ENCODE measurements at places on chromosomes 12 and 14.

- no peaks in the 10 kb centered on the region for H3K4me1 ChIP-seq
- DNase-seq: no peak
- no peak overlapping the region for H3K27ac ChIP-seq
- H3K4me3 ChIP-seq: no peak overlapping the region
- H3K27me3 ChIP-seq: no peaks in the 10 kb centered on the region
Observed at GRCh38 chr14:27608377-27608776, 1010.5 kb upstream of the NOVA1 start.

DNA sequence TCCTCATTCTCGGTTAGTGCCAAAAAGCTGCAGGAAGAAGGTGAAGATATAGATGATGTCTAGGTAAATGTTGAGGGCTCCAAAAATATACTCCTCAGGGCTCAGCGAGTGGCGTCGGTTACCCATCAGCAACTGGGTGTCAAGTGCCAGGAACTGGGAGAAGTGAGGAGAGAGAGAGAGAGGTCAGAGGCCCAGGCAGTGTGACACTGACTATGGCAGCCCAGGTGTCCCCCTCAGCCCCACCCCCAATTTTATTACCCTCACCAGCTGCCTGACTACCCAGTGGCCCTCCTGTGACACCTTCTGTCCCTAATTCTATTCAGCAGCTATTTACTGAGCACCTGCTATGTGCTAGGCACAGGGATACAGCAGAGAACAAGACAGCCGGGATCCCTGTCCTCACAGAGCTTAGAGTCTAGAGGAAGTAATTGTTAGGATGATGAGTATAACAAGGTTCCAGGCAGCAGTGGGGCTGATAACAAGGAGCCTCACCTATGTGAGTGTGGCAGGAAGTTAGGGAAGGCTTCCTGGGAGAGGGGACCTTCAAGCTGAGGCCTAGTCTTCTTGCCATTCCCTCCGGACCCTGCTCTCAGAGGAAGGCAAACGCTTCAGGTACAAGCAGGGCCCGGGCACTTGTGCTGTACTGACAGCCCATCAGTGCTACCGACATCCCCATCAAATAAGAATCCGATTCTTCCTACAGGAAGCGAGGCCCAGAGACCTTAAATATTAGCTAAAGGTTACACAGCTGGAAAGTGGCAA is 27.8 kb upstream of the BCDIN3D start:
- no peaks in the 10 kb centered on the region for H3K36me3 ChIP-seq
- peaks cover 19% of the 10 kb centered on the region for H3K4me1 ChIP-seq
- H3K27ac ChIP-seq: no peak overlapping the region
- H3K27me3 ChIP-seq: no peaks in the 10 kb centered on the region
- H3K4me3 ChIP-seq: no peak overlapping the region
- DNase-seq: no peak

DNA sequence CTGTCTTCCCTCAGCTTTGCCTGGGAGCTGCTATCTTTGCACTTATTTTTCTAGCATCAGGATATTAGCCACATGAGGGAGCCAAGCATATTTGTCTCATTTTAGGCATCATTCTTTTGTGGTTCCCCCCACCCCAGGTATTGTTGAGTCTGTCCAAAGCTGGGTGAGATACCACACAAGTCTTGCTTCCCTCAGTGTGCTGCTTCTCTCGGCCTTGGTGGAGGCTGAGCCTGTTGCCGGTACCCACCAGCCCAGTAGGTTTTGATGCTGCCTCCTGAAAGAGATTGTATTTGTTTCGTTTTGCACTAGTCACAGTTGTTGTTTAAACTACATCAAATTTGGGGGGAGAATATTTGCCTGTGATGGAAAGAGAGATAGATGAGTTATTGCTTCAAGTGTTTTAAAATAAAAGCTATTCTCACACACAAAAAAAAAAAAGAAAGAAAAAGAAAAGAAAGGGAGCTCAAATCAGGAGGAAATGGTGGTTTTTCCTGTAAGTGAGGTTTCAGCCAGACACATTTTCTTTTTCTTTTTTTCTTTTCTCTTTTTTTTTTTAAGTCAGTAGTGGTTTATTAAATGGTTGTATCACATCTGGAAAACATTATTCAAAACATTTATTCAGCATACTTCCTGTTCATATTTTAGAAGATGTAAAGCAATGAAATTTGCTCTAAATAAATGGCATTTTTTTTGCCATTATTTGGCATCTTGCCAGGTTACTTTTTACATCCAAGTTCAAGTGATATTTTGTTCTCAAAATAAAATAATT is 58.5 kb downstream of the SLC4A8 start:
- H3K27me3 ChIP-seq: no peaks in the 10 kb centered on the region
- H3K4me3 ChIP-seq: no peak overlapping the region
- no peak overlapping the region for H3K27ac ChIP-seq
- no peak for DNase-seq

DNA sequence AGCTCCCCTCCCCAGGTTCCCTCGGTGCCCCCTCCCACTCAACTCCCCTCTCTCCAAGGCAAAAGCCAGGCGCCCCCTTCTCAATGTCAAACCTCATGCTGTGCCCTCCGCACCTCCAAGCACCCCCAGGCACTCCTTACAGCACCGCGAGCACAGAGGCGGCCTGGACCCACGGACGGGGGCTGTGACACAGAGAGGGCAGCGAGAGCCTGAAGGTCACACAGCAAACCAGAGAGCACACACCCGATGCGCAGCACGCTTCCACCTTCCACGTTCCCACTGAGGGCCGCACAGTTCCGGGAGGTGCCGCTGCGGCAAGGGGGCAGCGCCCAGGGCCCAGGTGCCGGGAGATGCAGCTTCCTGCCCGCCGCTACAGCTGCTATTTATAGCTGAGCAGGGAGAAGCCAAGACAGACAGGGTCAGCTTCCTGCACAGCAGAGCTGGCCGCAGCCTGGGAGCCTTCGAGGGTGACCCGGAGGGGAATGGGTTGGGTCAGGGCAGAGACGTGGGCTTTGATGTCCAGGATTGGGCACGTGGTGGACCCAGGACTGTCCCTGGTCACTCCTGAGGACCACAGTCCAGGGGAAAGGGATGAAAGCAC is 12.9 kb downstream of the NCOR2 start:
- peaks cover 64% of the 10 kb centered on the region for H3K4me1 ChIP-seq
- no peaks in the 10 kb centered on the region for H3K36me3 ChIP-seq
- no peak for DNase-seq
- H3K27ac ChIP-seq: no peak overlapping the region
- H3K4me3 ChIP-seq: no peak overlapping the region

- H3K27me3 ChIP-seq: no peaks in the 10 kb centered on the region
- no peak overlapping the region for H3K4me3 ChIP-seq
- no peaks in the 10 kb centered on the region for H3K36me3 ChIP-seq
- no peak for DNase-seq
Observed at GRCh38 chr12:88431246-88431645, 149.0 kb downstream of the KITLG start.

- no peaks in the 10 kb centered on the region for H3K4me1 ChIP-seq
- H3K36me3 ChIP-seq: no peaks in the 10 kb centered on the region
Observed at GRCh38 chr14:89013098-89013504, 188.7 kb downstream of the TTC8 start.

- no peaks in the 10 kb centered on the region for H3K36me3 ChIP-seq
- no peak overlapping the region for H3K4me3 ChIP-seq
- no peak for DNase-seq
- H3K27me3 ChIP-seq: no peaks in the 10 kb centered on the region
- no peak overlapping the region for H3K27ac ChIP-seq
Observed at GRCh38 chr14:25150934-25151790, 101.2 kb upstream of the STXBP6 start.

GRCh38 chr14:61321385-61322010 is at the start of gene PRKCH:
TSS of gene PRKCH (plus strand) at chr14:61321579. CDS start at chr14:61322102, 523 bp downstream.
- H3K36me3 ChIP-seq: no peaks in the 10 kb centered on the region
- peak; percentile 79 for DNase-seq
- H3K4me1 ChIP-seq: peaks cover 19% of the 10 kb centered on the region
- H3K27me3 ChIP-seq: peaks cover 34% of the 10 kb centered on the region

GRCh38 chr12:132954471-132955048 is 1.5 kb downstream of the ZNF605 start:
- H3K27ac ChIP-seq: no peak overlapping the region
- H3K36me3 ChIP-seq: no peaks in the 10 kb centered on the region
- no peak for DNase-seq
- H3K4me1 ChIP-seq: peaks cover 12% of the 10 kb centered on the region
- peak overlapping the region; percentile 90 for H3K4me3 ChIP-seq
